MCF 10A (cell line): ENCODE measurements at places on chromosomes 16 and 17. TPM values are rescaled to one million over a fixed set of nuclear protein-coding genes. Genes with fewer than 3 reads are reported as not detected.

ARHGAP23 gene
- 23.2 and 29.2 TPM in 2 replicates for total RNA-seq

MSL1 gene
- total RNA-seq, result 59.8 and 62.2 TPM in 2 replicates

COPZ2 gene
- total RNA-seq, result 2.5 TPM in 1 of 2 replicates, not detected in the other

ODAD4 gene
- 0.96 and 1.3 TPM in 2 replicates for total RNA-seq

CDH13 gene
- 49.3 and 55.2 TPM in 2 replicates for total RNA-seq

PYDC1 gene
- total RNA-seq, result not detected in 2 replicates

VPS4A gene
- total RNA-seq, result 34.4 and 38.6 TPM in 2 replicates

BIRC5 gene
- total RNA-seq, result 24.6 and 45.6 TPM in 2 replicates

CYB5B gene
- total RNA-seq, result 112 and 118 TPM in 2 replicates

ACSM3 gene
- total RNA-seq, result 2.0 and 2.3 TPM in 2 replicates

MYOCD gene
- total RNA-seq, result not detected in 2 replicates

RND2 gene
- 0.16 TPM in 1 of 2 replicates, not detected in the other for total RNA-seq

CRYM gene
- total RNA-seq, result 1.6 and 4.0 TPM in 2 replicates

ITPRIPL2 gene
- 49.3 and 53.7 TPM in 2 replicates for total RNA-seq

CTU2 gene
- 26.9 and 40.8 TPM in 2 replicates for total RNA-seq

SMIM22 gene
- total RNA-seq, result 2.2 and 2.4 TPM in 2 replicates

SLFN5 gene
- 133 and 205 TPM in 2 replicates for total RNA-seq

SHISA9 gene
- total RNA-seq, result 6.8 and 8.0 TPM in 2 replicates

KANSL1 gene
- total RNA-seq, result 67.1 and 69.0 TPM in 2 replicates

DPEP3 gene
- not detected in 2 replicates for total RNA-seq

POLR3K gene
- 14.8 and 19.2 TPM in 2 replicates for total RNA-seq

KRT35 gene
- total RNA-seq, result not detected in 2 replicates

GPATCH8 gene
- 40.8 and 43.6 TPM in 2 replicates for total RNA-seq

IL17C gene
- not detected in 2 replicates for total RNA-seq

TEDC2 gene
- 3.5 and 6.9 TPM in 2 replicates for total RNA-seq

ZSCAN32 gene
- 17.5 and 18.1 TPM in 2 replicates for total RNA-seq

GNG13 gene
- total RNA-seq, result not detected in 2 replicates

JUP gene
- total RNA-seq, result 112 and 131 TPM in 2 replicates

EMP2 gene
- total RNA-seq, result 1.7 and 4.8 TPM in 2 replicates

ERI2 gene
- 26.8 and 28.4 TPM in 2 replicates for total RNA-seq

CALB2 gene
- 0.23 TPM in 1 of 2 replicates, not detected in the other for total RNA-seq

POLG2 gene
- total RNA-seq, result 27.5 and 29.4 TPM in 2 replicates

NOXO1 gene
- 1.1 TPM in 1 of 2 replicates, not detected in the other for total RNA-seq

SGCA gene
- not detected in 2 replicates for total RNA-seq

MT1M gene
- total RNA-seq, result not detected in 2 replicates

LRRC46 gene
- 1.2 and 1.4 TPM in 2 replicates for total RNA-seq

INCA1 gene
- 0.44 and 0.49 TPM in 2 replicates for total RNA-seq

FBXW10 gene
- total RNA-seq, result 0.22 and 0.23 TPM in 2 replicates

HBA2 gene
- not detected in 2 replicates for total RNA-seq

EFCAB13 gene
- 1.1 and 1.4 TPM in 2 replicates for total RNA-seq

FA2H gene
- not detected in 2 replicates for total RNA-seq

USP43 gene
- 1.9 and 3.2 TPM in 2 replicates for total RNA-seq

TMEM100 gene
- 1.1 and 1.7 TPM in 2 replicates for total RNA-seq

RNF222 gene
- total RNA-seq, result not detected in 2 replicates
